Fibroblast of villous mesenchyme (primary cell): ENCODE measurements at places on chromosomes 6 and 20. TPM values are rescaled to one million over a fixed set of nuclear protein-coding genes. Genes with fewer than 3 reads are reported as not detected.
A peak's percentile ranks its signal among the peaks of the same experiment; 100 is the strongest.

DNA sequence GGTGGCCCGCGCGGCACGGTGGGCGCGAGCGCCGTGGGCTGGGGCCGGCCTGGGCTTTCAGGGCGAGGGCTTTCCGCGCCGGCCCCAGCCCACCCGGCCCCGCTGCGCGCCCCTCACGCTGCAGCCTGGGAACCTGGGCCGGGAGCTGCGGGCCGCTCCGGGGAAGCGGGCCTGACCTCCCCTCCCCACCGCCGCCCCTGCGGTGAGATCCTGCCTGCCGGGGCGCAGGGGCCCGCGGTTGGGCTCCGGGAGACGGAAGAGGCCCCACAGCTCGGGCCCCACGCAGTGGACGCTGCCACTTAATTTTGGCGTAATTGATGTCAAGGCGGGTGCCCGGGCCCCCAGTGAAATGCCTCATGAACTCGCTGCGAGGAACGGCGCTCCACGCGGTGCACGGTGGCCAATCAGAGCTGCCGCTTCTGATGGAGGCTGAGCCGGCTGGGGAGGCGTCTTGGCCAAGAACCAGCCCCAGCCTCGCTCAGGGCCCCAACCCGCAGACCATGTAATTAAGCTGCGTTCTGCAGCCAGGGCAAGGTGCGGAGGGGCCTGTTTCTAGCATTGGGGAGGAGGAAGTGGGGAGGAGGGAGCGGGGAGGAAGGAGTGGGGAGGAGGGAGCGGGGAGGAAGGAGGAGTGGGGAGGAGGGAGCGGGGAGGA lies 96.1 kb upstream of the BHLHE23 start:
- DNase-seq, result peak; percentile 11

DNA sequence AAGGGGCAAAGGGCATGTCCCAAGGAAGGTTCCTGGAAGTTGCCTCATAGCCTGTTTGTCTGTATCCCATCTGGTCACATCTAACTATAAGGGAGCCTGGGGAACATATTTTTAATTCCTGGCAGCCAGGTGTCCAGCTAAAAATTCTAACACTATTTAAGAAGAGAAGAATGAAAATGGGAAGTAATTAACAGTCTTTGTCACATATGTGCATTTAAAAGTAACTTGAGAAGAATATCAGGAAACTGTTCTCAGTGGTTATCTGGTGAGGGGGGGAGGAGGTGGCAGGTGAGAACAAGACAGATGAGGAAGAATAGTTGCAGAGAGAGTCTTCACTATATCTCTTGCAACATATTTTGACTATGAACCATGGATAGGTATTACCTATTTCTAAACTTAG lies 75.5 kb upstream of the ELOVL5 start:
- no peak for DNase-seq

DNA sequence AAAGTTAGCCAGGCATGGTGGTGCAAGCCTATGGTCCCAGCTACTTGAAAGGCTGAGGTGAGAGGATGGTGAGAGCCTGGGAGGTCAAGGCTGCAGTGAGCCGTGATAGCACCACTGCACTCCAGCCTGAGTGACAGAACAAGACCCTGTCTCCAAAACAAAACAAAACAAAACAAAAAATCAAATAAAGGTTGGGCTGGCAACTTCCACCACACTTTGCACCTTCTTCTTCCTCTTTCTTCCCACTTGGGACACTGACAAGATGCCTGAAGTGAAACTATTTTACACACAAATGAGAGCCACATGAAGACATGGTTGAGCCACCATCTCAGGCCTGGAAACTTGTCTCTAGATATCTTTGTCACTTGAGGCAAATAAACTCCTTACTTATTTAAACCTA lies 53.8 kb upstream of the CCDC28A start:
- no peak for DNase-seq

SGK2 gene
- under 0.01 and 0.64 TPM in 2 replicates for total RNA-seq

C6orf163 gene
- 2.6 and 2.9 TPM in 2 replicates for total RNA-seq

GRCh38 chr6:130674604-130675003 lies 152.6 kb upstream of the SMLR1 start:
- DNase-seq, result peak; percentile 45

- DNase-seq, result peak; percentile 51
Observed at GRCh38 chr20:20568604-20569205, 143.7 kb downstream of the RALGAPA2 start.

DNA sequence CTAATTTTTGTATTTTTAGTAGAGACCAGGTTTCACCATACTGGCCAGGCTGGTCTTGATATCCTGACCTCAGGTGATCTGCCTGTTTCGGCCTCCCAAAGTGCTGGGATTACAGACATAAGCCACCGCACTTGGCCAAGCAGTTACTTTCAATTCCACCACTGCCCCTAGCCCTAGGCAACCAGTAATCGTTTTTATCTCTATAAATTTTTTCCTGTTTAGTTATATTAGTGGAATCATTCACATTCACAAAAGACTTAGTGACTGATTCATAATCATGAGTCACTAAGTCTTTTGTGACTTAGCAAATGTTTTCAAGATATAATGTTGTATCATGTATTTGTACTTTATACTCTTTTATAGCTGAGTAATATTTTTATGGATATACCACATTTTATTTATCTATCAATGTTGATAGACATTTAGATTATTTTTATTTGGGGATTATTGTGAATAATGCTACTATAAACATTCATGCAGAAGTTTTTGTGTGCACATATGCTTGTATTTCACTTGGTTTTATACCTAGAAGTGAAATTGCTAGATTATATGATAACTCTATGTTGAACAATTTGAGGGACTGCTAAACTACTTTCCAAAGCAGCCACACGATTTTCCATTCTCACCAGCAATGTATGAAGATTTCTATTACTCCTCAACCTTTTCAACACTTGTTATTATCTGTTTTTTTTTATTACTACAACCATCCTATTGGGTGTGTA lies 421.4 kb upstream of the ID4 start:
- DNase-seq, result peak; percentile 22

CDSN gene
- total RNA-seq, result not detected in 2 replicates
